Mesothelial cell of epicardium (in vitro differentiated cells): ENCODE measurements at places on chromosomes 3 and 15.

GRCh38 chr15:58702233-58702632 is 47.3 kb downstream of the ADAM10 start:
- peaks cover 7% of the 10 kb centered on the region for H3K4me1 ChIP-seq
- H3K36me3 ChIP-seq = peaks cover 52% of the 10 kb centered on the region
- H3K4me3 ChIP-seq = no peak overlapping the region
- H3K27me3 ChIP-seq = no peaks in the 10 kb centered on the region

- H3K27me3 ChIP-seq = peaks cover 2% of the 10 kb centered on the region
- no peak for DNase-seq
- H3K36me3 ChIP-seq = no peaks in the 10 kb centered on the region
- H3K4me3 ChIP-seq = no peak overlapping the region
These were observed 42.4 kb upstream of the DAZL start for GRCh38 chr3:16647668-16648067.

GRCh38 chr3:111070772-111071256 is 802 bp upstream of the NECTIN3 start:
- peak overlapping the region; percentile 91 for H3K4me3 ChIP-seq
- H3K36me3 ChIP-seq = peaks cover 2% of the 10 kb centered on the region
- no peaks in the 10 kb centered on the region for H3K27me3 ChIP-seq
- DNase-seq = no peak

DNA sequence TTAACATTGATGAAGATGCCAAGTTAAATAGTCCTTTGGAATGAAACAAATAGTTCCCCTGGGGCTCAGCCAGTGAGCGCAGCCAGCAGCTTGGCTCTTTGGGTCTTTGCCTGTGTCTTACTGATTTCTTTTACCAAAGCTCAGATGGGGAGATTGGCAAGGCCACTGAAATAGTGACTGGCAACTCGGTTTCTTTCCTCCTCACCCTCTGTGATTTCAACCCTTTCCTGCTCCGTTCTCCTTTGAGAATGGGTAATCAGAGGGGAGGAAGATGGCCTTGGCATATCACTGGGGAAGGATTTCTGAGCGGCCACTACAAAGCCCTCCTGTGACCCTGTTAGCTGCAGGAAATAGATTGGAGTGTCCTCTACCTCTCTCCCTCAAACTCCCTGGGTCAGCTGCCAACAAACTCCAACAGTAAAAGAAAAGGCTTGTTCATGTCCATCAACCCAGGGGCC is 337.1 kb upstream of the LRRFIP2 start:
- H3K27ac ChIP-seq = no peak overlapping the region
- peaks cover 6% of the 10 kb centered on the region for H3K36me3 ChIP-seq
- H3K4me1 ChIP-seq = no peaks in the 10 kb centered on the region
- H3K27me3 ChIP-seq = peaks cover 23% of the 10 kb centered on the region

DNA sequence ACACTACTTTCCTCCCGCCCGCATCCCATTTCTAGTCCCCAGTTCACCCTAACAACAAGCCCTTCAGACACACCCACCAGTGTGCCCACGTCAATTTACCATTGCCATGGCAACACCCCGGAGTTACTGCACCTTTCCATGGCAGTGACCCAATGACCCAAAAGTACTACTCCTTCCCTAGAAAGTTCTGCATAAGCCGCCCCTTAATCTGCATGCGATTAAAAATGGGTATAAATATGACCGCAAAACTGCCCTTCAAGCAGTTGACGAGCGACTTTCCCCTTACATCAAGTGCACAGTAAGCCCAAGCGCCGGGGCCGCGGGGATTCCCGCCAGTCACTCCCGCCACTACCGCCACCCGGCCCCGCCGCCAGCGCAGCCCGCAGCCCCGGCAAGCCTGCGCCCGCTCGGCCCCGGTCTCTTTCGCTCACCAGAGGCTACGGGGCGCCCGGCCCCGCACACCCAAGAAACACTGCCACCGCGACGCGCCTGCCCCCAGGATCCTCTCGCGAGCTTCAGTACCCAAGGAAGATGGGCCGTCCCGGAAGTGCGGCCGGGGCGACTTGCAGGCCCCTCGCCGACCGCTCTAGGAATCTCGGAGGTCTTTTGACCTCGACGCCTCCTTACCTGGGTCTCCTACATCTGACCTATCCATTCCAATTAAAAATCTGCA is 27.2 kb upstream of the ZNF502 start:
- peaks cover 38% of the 10 kb centered on the region for H3K36me3 ChIP-seq
- peak; percentile 37 for DNase-seq
- peaks cover 6% of the 10 kb centered on the region for H3K27me3 ChIP-seq
- H3K4me1 ChIP-seq = peaks cover 5% of the 10 kb centered on the region
- peak overlapping the region; percentile 48 for H3K27ac ChIP-seq

DNA sequence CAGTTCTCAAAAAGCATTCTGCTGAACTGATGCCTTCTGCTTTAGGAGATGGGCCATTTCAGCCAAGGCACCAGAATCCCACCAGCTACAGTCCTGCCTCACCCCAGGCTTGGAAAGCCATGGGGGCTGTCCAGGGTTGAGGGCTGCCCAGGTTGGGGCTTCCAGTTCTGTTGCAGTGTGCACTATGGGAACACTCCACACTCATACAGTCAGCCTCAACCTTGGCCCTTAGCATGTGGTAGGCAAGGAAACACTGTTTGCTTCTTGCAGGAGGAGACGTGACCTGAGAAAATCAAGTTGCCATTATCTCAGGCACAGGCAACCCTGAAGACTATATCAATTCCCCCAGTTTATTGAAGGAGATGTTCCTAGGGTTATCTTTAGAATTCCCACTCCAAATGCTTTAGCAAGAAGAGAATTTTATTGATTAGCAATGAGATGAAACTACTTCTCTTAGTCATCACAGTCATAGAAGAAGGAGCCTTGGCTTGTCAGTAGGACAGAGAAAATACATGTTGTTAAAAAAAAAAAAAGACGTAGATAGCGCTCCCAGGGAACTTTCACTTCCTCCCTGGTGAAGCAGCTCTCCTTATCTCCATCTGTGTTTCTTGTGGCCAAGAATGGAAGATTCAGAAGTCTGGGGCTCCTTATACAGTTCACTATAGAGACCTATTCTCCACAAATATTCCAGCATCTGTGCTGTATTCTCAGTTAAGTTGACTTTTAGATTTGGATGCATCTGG is 38.3 kb upstream of the IL12A start:
- DNase-seq = no peak
- no peak overlapping the region for H3K27ac ChIP-seq
- H3K4me3 ChIP-seq = no peak overlapping the region
- H3K4me1 ChIP-seq = no peaks in the 10 kb centered on the region

GRCh38 chr3:136957751-136958288 is at the start of gene IL20RB:
Gene IL20RB, plus strand, starts transcription at chr3:136957983. Its CDS starts 131 bp downstream, at chr3:136958114.
- no peak within 1 kb of the TSS for H3K27ac ChIP-seq
- H3K4me3 ChIP-seq = no peak within 1 kb of the TSS
- DNase-seq = no peak
- H3K36me3 ChIP-seq = peaks cover 1% of the 10 kb centered on the region

GRCh38 chr15:92653836-92654539 is 1.6 kb downstream of the FAM174B start:
- peak overlapping the region; percentile 72 for H3K27ac ChIP-seq
- DNase-seq = no peak
- H3K36me3 ChIP-seq = peaks cover 3% of the 10 kb centered on the region
- H3K4me1 ChIP-seq = peaks cover 40% of the 10 kb centered on the region

- no peak overlapping the region for H3K27ac ChIP-seq
- peaks cover 4% of the 10 kb centered on the region for H3K36me3 ChIP-seq
- H3K27me3 ChIP-seq = no peaks in the 10 kb centered on the region
These were observed 25.7 kb downstream of the SH3GL3 start for GRCh38 chr15:83472797-83473196.

- no peaks in the 10 kb centered on the region for H3K36me3 ChIP-seq
- H3K4me1 ChIP-seq = no peaks in the 10 kb centered on the region
- peaks cover 9% of the 10 kb centered on the region for H3K27me3 ChIP-seq
- no peak for DNase-seq
- no peak overlapping the region for H3K27ac ChIP-seq
- H3K4me3 ChIP-seq = no peak overlapping the region
These were observed 168.2 kb downstream of the CLSTN2 start for GRCh38 chr3:140103166-140103565.

DNA sequence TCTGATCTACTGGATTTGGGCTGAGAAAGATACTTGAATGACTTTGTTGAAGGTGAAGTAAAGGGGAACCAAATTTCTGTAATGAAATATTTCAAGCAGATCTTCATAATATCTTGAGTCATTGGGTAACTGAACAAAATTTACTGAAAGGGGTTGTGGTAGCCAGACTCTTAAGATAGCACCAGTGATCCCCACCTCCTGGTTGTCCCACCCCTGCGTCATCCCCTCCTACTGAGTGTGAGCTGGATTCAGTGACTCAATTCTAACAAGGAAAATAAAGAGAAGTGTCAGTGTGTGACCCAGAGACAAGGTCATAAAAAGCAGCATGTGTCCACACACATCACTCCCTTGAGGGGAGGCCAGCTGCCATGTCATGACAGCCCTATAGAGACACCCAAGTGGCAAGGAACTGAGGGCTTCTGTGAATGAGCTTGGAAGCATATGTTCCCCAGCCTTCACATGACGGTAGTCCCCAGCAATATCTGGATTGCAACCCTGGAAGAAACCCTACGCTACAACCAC is 107.1 kb downstream of the MECOM start:
- H3K27ac ChIP-seq = no peak overlapping the region
- DNase-seq = no peak
- no peaks in the 10 kb centered on the region for H3K4me1 ChIP-seq
- H3K4me3 ChIP-seq = no peak overlapping the region

- H3K36me3 ChIP-seq = peaks cover 7% of the 10 kb centered on the region
- H3K27me3 ChIP-seq = no peaks in the 10 kb centered on the region
- DNase-seq = no peak
- peaks cover 7% of the 10 kb centered on the region for H3K4me1 ChIP-seq
- H3K4me3 ChIP-seq = no peak overlapping the region
These were observed 11.0 kb downstream of the ALCAM start for GRCh38 chr3:105377716-105378115.

GRCh38 chr15:57746786-57747185 is 40.3 kb downstream of the POLR2M start:
- no peak for DNase-seq
- H3K36me3 ChIP-seq = no peaks in the 10 kb centered on the region
- peaks cover 17% of the 10 kb centered on the region for H3K27me3 ChIP-seq
- H3K27ac ChIP-seq = peak overlapping the region; percentile 50

- no peak for DNase-seq
- no peak overlapping the region for H3K4me3 ChIP-seq
- no peaks in the 10 kb centered on the region for H3K4me1 ChIP-seq
- no peaks in the 10 kb centered on the region for H3K27me3 ChIP-seq
- H3K27ac ChIP-seq = no peak overlapping the region
These were observed 48.5 kb upstream of the PPP2R3A start for GRCh38 chr3:135917076-135917475.

DNA sequence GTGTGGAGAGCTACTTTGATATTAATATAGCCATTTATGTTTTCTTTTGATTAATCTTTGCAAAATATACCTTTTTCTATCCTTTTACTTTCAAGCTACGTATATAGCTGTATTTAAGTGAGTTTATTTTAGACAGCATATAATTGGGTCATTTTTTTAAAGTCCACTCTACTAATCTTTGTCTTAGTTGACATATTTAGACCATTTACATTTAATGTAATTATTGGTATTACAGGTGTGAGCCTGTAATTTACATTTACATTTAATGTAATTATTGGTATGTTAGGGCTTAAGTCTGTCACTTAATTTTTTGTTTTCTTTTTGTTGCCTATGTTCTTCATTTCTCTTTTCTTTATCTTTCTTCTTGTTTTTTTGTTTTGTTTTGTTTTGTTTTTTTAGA is 3.8 kb upstream of the CELF6 start:
- H3K36me3 ChIP-seq = peaks cover 34% of the 10 kb centered on the region
- no peak for DNase-seq
- H3K27ac ChIP-seq = no peak overlapping the region
- H3K4me1 ChIP-seq = peaks cover 9% of the 10 kb centered on the region

DNA sequence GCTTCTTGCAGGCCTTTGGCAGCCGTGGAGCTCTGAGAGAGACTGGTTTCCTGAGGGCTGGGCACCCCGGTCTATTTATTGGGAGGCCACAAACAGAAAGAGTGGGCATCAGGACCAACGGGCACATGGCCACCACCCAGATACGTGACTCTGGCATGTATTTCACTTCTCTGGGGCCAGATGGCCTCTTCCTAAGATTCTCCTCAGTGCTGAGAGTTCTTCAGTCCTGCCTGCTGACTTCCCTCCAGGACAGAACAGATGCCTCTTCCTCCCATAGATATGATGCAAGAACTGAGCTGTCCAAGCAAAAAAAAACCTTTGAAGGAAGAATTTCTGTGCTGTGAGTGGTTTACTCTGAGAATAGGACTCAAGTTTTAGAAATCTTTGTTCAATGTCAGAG is 107.7 kb downstream of the IGF2BP2 start:
- peaks cover 50% of the 10 kb centered on the region for H3K4me1 ChIP-seq
- H3K27me3 ChIP-seq = no peaks in the 10 kb centered on the region
- peaks cover 11% of the 10 kb centered on the region for H3K36me3 ChIP-seq
- peak overlapping the region; percentile 83 for H3K27ac ChIP-seq
- no peak for DNase-seq
- H3K4me3 ChIP-seq = no peak overlapping the region

- H3K27ac ChIP-seq = no peak overlapping the region
- peaks cover 20% of the 10 kb centered on the region for H3K36me3 ChIP-seq
- DNase-seq = no peak
- no peak overlapping the region for H3K4me3 ChIP-seq
- H3K27me3 ChIP-seq = no peaks in the 10 kb centered on the region
These were observed 80.3 kb upstream of the FLNB start for GRCh38 chr3:57927916-57928315.

DNA sequence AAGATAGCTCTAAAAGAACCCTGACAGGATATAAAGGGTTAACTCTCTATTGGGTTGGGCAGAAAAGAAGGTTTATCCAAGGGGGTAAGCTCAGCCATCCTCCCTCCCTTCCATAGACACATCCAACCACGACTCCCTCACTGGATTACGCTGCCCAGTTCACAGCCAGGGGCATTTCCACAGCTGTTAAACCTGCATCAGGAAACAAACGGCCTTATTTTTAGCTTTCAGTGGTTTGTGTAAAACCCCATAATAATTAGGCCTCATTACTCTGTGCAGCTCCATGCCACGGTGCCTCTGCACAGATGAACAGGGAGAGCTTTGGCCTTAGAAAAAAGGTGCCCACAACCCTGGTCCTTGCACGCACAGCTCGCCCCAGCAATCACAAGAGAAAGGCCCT is 110.6 kb downstream of the GABRB3 start:
- no peak for DNase-seq
- no peak overlapping the region for H3K27ac ChIP-seq
- no peak overlapping the region for H3K4me3 ChIP-seq
- H3K4me1 ChIP-seq = no peaks in the 10 kb centered on the region
- no peaks in the 10 kb centered on the region for H3K27me3 ChIP-seq

DNA sequence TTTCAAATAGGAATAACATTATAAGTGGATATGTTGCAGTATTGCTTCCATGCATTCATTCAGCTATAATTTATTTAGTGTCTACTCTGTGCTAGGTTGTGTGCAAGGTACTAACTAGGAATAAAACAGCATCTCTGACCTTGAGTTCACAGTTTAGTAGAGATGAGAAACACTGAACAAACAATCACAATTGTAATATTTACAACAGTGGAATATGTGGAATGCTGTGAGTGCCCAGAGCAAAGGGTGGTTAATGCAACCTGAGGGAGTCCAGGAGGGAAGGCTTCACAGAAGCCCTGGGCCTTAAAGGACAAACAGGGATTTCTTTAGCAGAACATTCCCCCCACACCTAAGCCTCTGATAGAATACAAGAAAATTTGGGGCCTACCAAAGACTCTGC is 13.3 kb downstream of the SFMBT1 start:
- no peak overlapping the region for H3K27ac ChIP-seq
- no peaks in the 10 kb centered on the region for H3K27me3 ChIP-seq
- no peaks in the 10 kb centered on the region for H3K4me1 ChIP-seq
- H3K36me3 ChIP-seq = no peaks in the 10 kb centered on the region
- no peak overlapping the region for H3K4me3 ChIP-seq
- DNase-seq = no peak

GRCh38 chr15:101540480-101541239 is 51.2 kb upstream of the PCSK6 start:
- DNase-seq = no peak
- peaks cover 18% of the 10 kb centered on the region for H3K4me1 ChIP-seq
- peaks cover 20% of the 10 kb centered on the region for H3K27me3 ChIP-seq
- H3K4me3 ChIP-seq = no peak overlapping the region
